Stimulated activated CD8-positive, alpha-beta memory T cell treated with anti-CD3 and anti-CD28 coated beads, Interleukin-4, amount 100 ng/mL, for 1 hour (primary cell): ENCODE measurements at places on chromosomes 3 and 15.

- no peak for DNase-seq
Measured at GRCh38 chr3:8607234-8608040, 37.2 kb downstream of the SSUH2 start.

- DNase-seq = no peak
Measured at GRCh38 chr15:101498076-101498716, 8.7 kb upstream of the PCSK6 start.

GRCh38 chr15:69388260-69388705 lies 25.9 kb upstream of the KIF23 start:
- DNase-seq = no peak

DNA sequence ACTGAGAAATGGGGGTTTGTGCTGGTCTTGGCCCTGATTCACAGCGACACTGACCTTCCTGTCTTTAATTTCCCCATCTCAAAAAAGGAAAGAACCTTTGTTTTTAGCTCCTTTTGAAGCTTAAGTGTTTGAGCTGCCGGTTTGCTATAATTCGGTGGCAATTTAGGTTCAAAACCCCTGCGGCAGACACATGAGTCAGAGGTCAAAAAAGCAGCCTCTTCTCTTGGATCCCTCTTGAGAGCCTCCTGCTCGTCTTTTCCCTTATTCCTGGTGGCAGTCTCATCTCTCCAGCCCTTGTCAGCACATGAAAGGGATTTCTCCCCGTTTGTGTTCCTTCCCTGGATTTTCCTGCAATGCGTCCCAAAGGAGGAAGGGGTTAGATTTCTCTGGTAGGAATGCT lies 64.5 kb downstream of the GRIP2 start:
- no peak for DNase-seq

GRCh38 chr3:64648927-64649906 lies 38.6 kb downstream of the ADAMTS9 start:
- DNase-seq = no peak

DNA sequence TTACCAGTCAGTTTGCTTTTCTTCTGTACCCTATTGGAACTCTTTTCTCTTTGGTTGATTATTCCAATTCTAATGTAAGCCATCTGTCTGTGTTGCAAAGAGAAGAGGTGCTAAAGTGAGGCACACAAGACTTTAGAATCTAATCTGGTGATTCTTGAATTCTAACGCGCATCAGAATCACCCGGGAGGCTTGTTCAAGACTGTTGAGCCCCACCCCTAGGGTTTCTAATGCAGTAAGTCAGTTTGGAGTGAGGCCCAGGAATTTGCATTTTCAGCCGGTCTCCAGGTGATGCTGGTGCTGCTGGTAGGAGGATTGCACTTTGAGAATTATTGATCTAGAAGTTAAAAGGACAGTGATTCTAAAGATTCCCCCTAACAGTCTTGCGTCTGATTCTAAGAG lies 185.3 kb upstream of the CHRM5 start:
- no peak for DNase-seq
